ENCODE measurements at places on chromosomes 4 and X. TPM values are rescaled to one million over a fixed set of nuclear protein-coding genes. Genes with fewer than 3 reads are reported as not detected.
A peak's percentile ranks its signal among the peaks of the same experiment; 100 is the strongest.

IL21 gene
- not detected for total RNA-seq

XAGE2 gene
- total RNA-seq, result not detected

- no peaks in the 10 kb centered on the region for H3K27me3 ChIP-seq
- H3K27ac ChIP-seq, result no peak overlapping the region
- no peak for DNase-seq
- peaks cover 35% of the 10 kb centered on the region for H3K4me1 ChIP-seq
Observed at GRCh38 chr4:83258461-83258860, 26.1 kb downstream of the COQ2 start.

GRCh38 chrX:13940671-13941070 lies 89.0 kb downstream of the GEMIN8 start:
- no peak overlapping the region for H3K4me3 ChIP-seq
- no peaks in the 10 kb centered on the region for H3K36me3 ChIP-seq
- H3K27me3 ChIP-seq, result peaks cover 2% of the 10 kb centered on the region
- no peak for DNase-seq
- H3K27ac ChIP-seq, result no peak overlapping the region

DNA sequence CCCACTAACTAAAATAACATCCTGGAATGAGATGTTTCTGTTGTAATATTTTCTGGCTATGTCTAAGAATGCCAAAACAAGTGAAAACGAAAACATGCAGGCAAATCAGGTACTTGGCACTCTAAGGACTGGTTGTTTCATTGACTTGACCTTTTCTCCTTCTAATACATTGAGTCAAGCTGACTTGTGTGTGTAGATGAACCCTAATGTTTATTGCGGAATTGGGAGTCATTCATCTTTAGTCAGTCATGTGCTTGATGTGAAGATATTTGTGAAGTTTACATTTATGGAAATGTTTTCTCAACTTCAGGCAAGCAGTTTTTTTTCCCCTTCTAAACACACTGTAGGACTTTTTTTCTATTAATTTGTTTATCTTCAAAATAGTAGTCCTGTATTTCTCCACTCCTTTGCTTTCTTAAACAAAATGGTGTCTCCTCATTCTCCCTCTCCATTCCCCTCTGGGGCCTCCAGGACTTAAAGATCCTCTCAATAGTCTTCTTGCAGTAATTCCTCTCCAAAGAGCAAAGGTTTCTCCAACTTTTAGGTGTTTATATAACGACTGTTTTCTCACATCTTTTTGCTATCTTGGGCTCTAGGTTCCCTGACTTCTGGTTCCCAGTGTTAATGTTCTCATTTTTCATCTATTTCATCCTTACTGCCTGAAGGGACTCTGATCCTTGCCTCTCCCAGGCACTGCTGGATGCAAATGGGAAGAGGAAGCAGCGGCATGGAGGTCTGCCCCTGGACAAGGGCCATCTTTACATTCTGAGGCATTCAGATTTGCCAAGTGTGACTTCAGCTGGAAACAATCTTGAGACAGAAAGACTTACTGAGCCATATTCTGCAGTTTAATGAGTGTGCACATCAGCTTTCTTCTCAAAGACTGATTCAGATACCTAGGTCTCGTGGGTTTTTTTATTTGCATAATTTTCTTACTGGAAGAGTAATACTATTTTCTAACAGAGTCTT lies 166.4 kb downstream of the ARHGAP6 start:
- H3K27ac ChIP-seq, result peak overlapping the region; percentile 82
- H3K4me3 ChIP-seq, result no peak overlapping the region
- H3K36me3 ChIP-seq, result no peaks in the 10 kb centered on the region
- peaks cover 16% of the 10 kb centered on the region for H3K4me1 ChIP-seq
- DNase-seq, result no peak

GRCh38 chr4:11416071-11416766 lies 12.5 kb downstream of the HS3ST1 start:
- no peak overlapping the region for H3K27ac ChIP-seq
- peaks cover 4% of the 10 kb centered on the region for H3K27me3 ChIP-seq
- no peak for DNase-seq
- H3K4me1 ChIP-seq, result peaks cover 5% of the 10 kb centered on the region

DNA sequence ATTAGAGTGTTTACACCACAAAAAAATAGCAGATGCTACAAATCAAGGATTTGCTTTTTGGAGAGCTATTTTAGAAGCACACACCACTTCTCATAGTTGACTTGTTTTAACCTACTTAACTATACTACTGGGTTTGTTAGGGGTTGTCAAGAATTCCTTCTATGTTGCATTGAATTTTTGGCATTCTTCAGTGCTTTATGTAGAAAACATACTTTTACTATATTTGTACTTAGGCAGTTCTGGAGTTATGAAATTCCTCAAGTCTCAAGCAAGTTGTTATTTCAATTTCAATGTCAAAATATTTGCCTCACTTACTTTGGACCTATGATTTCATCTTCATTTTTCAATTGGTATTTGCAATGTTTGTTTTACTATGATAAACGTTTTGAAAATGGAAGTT lies 449.6 kb downstream of the GLUD2 start:
- H3K27ac ChIP-seq, result no peak overlapping the region
- no peak overlapping the region for H3K4me3 ChIP-seq
- no peak for DNase-seq

All from chondrocyte (in vitro differentiated cells).